Type B pancreatic cell (in vitro differentiated cells): ENCODE measurements at places on chromosomes 3 and 15. TPM values are rescaled to one million over a fixed set of nuclear protein-coding genes. Genes with fewer than 3 reads are reported as not detected.

Gene EPB42
- not detected in 2 replicates for total RNA-seq

Gene IP6K2
- 104 and 145 TPM in 2 replicates for total RNA-seq

Gene DLEC1
- 0.76 and 3.2 TPM in 2 replicates for total RNA-seq

Gene SCAP
- total RNA-seq: 77.5 and 106 TPM in 2 replicates

Gene CPN2
- total RNA-seq: not detected in 2 replicates

- peaks cover 28% of the 10 kb centered on the region for H3K4me1 ChIP-seq
- H3K27me3 ChIP-seq: no peaks in the 10 kb centered on the region
- H3K36me3 ChIP-seq: no peaks in the 10 kb centered on the region
These were observed 500.1 kb upstream of the CFAP20DC start for GRCh38 chr3:59549962-59550361.

DNA sequence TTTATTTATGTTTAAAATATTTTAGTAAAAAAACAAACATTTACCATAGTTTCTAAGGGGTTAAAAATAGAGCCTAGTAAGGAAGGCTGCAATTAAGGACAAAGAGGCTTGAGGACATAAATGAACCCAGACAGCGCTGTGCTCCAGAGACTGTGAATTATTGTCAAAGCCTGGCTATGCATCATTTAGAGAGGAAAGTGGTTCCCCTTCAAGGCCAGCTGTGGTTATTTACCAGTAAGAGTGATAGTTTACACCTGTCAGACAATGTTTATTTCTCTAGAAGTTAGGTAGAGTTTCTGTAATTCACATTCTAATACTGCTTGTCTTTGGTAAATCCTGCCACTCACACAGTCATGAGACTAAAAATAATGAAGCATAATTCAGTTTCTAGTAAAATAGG lies 32.4 kb upstream of the PIK3R4 start:
- peaks cover 35% of the 10 kb centered on the region for H3K27me3 ChIP-seq
- H3K27ac ChIP-seq: no peak overlapping the region

DNA sequence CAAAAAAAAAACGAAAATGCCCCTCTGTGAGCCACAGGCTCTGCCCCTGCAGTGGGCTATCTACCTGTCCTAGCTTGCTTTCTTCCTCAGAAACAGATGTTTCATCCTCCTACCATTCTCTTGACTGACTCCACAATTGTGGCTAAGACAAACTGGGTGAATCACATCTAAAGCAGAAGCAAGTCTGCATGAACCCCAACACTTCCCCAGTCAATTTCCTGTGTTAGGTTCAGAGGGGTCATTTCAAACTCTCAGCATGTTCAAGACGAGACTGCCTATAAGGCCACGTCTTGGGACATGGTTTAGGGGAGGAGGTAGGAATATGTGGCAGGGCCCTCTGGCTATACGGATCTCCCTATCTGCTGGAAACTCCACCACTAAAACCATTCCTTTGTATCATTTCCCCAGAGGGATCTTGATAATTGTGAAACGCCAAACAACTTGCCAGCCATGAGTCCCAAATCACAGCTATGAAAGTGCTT lies 28.6 kb upstream of the ANKDD1A start:
- peaks cover 17% of the 10 kb centered on the region for H3K4me1 ChIP-seq
- no peaks in the 10 kb centered on the region for H3K36me3 ChIP-seq
- no peaks in the 10 kb centered on the region for H3K27me3 ChIP-seq
- no peak for DNase-seq
- no peak overlapping the region for H3K4me3 ChIP-seq

DNA sequence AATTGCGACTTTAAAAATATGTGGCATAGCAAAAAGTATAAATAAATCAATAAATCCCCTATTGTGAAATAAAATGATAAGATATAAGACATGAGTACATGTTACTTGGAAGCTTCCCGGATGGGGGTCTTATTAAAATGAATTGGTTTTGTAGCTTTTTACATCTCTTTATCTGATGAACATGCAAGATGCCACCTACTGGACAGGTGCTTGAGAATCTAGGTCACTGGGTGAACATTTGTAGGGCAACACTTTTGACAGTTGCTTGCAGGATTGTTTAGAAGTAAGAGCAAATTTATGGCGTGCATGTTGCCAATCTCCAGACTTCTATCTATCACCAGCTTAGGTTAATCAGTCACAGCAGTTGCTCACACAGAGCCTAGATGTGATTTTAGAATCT lies 362.7 kb upstream of the SUCLG2 start:
- H3K27me3 ChIP-seq: peaks cover 12% of the 10 kb centered on the region
- no peak for DNase-seq
- H3K4me1 ChIP-seq: no peaks in the 10 kb centered on the region
- H3K27ac ChIP-seq: no peak overlapping the region
- H3K36me3 ChIP-seq: no peaks in the 10 kb centered on the region
- H3K4me3 ChIP-seq: no peak overlapping the region

DNA sequence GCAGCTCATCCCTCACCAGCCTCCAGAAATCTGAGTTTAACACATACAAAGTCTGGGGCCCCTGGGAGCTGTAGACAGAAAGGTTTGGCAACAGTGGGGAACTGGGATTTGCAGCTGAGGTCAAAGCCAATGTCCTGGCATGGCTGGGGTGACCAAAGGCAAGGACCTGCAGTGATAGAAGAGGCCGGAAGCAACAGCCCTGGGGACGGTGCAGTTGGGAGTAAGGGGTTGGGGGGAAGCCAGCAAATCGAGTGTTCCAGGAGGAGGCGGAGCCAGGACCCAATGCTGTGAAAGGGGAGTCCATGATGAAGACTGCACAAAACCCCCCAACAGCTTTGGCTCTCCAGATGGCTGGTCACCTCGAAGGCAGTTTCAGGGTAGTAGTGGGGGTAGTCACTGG lies 74.1 kb upstream of the SPATA12 start:
- H3K4me3 ChIP-seq: no peak overlapping the region
- H3K36me3 ChIP-seq: no peaks in the 10 kb centered on the region
- peaks cover 8% of the 10 kb centered on the region for H3K27me3 ChIP-seq

- H3K4me1 ChIP-seq: no peaks in the 10 kb centered on the region
- peak overlapping the region; percentile 36 for H3K27ac ChIP-seq
- peaks cover 63% of the 10 kb centered on the region for H3K27me3 ChIP-seq
- H3K4me3 ChIP-seq: peak overlapping the region; percentile 82
- DNase-seq: no peak
- H3K36me3 ChIP-seq: no peaks in the 10 kb centered on the region
These were observed 1.7 kb upstream of the PPARG start for GRCh38 chr3:12286927-12287726.

DNA sequence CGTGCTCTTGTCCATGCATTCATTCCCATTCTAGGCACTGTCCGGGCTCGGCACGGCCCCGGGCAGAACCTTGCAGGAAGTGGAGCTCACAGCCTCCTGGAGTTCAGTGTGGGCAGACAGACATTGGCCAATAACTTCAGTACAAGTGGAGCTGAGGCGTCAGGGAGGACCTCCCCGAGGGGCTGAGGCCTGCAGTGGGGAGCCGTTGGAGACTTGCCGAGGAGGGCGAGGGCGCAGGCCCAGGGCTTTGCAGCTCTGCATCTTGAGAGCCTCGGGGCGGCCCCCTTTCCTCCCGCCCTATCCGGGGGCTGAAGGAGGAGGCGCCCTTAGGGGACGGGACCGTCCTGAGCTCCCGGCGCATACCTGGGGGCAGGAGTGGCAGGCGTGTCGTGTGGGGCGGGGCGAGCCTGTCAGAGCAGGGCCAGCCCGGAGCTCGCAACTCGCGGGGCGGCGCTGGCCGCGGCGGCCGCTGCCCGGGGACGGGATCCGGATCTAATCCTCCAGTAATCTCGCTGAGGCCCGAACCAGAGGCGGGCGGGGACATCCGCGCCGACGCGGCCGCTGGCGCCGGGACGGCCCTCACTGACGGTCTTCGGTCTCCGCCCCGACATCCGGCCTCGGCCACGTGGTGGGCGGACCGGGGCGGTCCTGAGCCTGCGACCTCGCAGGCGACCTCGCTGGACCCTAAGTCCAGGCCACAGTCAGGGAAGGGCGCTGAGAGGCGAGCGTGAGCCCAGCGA lies at the start of gene ACY1:
Gene ACY1 (plus strand): TSS at position 698 of the 740 bp plus-strand sequence. CDS start 530 bp downstream, outside the sequence.
- H3K4me3 ChIP-seq: peak within 1 kb of the TSS; percentile 94
- peak; percentile 87 for DNase-seq
- H3K27ac ChIP-seq: peak within 1 kb of the TSS; percentile 98
- H3K27me3 ChIP-seq: no peaks in the 10 kb centered on the region
- H3K4me1 ChIP-seq: peaks cover 13% of the 10 kb centered on the region

DNA sequence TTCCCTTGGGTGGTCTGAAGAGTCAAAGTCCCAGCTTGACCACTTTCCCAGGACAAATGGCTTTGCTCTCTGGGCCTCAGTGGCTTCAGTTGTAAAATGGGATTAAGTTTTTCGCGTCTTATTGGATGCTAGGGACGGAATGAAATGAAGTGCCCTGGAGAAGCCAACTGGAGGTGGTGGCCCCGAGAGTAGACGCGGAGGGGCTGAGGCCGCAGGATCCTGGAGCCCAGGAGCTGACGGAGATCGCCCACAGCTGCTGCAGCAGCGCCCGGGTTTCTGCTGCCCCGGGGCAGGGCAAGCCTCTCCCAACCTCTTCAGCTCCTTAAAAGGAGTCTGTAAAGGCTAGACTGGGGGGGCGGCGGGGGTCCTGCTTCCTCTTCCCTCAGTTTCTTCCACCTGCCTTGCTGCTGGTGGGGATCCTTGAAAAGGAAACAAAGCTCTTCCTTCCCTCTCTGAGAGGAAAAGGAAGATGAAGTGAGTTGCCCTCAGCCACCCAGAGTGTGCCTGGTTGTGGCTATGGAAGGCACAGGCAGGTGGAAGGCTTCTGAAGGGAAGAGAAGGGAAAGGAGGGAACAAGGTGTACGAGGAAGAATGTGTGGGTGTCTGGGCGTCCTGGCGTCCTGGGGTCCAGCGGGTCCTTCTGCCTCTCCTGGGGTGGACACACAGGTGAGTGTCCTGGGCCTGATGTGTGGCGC lies 967 bp upstream of the BNC1 start:
- H3K36me3 ChIP-seq: peaks cover 3% of the 10 kb centered on the region
- H3K27ac ChIP-seq: peak overlapping the region; percentile 76
- H3K4me1 ChIP-seq: peaks cover 8% of the 10 kb centered on the region
- peak overlapping the region; percentile 83 for H3K4me3 ChIP-seq
- no peak for DNase-seq

GRCh38 chr15:74381481-74381880 lies 14.0 kb upstream of the CYP11A1 start:
- H3K4me3 ChIP-seq: no peak overlapping the region
- H3K4me1 ChIP-seq: peaks cover 15% of the 10 kb centered on the region
- H3K36me3 ChIP-seq: no peaks in the 10 kb centered on the region
- H3K27me3 ChIP-seq: no peaks in the 10 kb centered on the region

GRCh38 chr3:37229740-37230139 lies 55.4 kb upstream of the LRRFIP2 start:
- H3K36me3 ChIP-seq: no peaks in the 10 kb centered on the region
- H3K4me3 ChIP-seq: no peak overlapping the region
- H3K27me3 ChIP-seq: peaks cover 4% of the 10 kb centered on the region

- H3K36me3 ChIP-seq: peaks cover 7% of the 10 kb centered on the region
- no peaks in the 10 kb centered on the region for H3K27me3 ChIP-seq
- no peak for DNase-seq
- H3K4me3 ChIP-seq: no peak overlapping the region
These were observed 81.6 kb downstream of the ST6GAL1 start for GRCh38 chr3:187011915-187012314.

GRCh38 chr15:64197425-64197824 lies 34.6 kb upstream of the PPIB start:
- no peaks in the 10 kb centered on the region for H3K27me3 ChIP-seq
- no peak overlapping the region for H3K4me3 ChIP-seq
- H3K4me1 ChIP-seq: peaks cover 8% of the 10 kb centered on the region
- DNase-seq: no peak
- H3K27ac ChIP-seq: no peak overlapping the region

GRCh38 chr3:32449691-32450090 lies 53.0 kb downstream of the CMTM6 start:
- no peak for DNase-seq
- H3K4me1 ChIP-seq: peaks cover 22% of the 10 kb centered on the region
- no peak overlapping the region for H3K27ac ChIP-seq
- no peak overlapping the region for H3K4me3 ChIP-seq
- H3K27me3 ChIP-seq: no peaks in the 10 kb centered on the region

GRCh38 chr15:64747578-64747977 lies 27.8 kb downstream of the RBPMS2 start:
- no peak for DNase-seq
- H3K4me3 ChIP-seq: no peak overlapping the region
- H3K36me3 ChIP-seq: no peaks in the 10 kb centered on the region
- H3K27ac ChIP-seq: no peak overlapping the region

GRCh38 chr3:129031476-129032215 lies 28.9 kb upstream of the GP9 start:
- H3K36me3 ChIP-seq: no peaks in the 10 kb centered on the region
- peaks cover 1% of the 10 kb centered on the region for H3K4me1 ChIP-seq
- H3K27ac ChIP-seq: no peak overlapping the region
- H3K4me3 ChIP-seq: no peak overlapping the region
- no peak for DNase-seq
- no peaks in the 10 kb centered on the region for H3K27me3 ChIP-seq

DNA sequence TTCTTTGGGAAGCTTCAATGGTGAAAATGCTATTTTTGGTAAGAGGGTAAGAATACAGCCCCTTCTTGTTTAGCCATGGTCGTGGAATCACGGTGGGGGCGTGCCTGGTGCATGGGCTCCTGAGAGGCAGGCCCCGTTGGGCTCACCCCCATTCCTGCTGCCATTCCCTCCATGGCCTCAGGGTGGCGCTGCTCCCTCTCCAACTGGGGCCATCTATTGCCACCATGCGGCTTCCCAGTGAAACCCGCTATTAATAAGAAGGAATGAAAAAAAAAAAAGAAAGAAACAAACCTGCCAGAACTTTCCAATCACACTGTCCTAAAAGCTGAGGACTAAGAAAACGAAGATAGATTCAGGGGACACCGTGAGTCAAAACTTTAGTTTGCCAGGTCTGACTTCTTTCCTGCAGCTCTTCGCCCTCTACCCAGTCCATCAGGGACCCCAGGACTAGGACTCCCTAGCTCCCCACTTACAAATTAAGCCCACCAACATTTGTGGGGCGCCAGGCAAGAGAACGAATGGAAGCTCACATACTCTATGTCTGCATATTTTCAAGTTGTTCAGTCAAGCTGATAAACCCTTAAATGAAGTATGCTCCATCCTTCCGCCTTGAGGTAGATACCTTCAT lies 30.6 kb upstream of the ABHD2 start:
- H3K27me3 ChIP-seq: no peaks in the 10 kb centered on the region
- H3K4me3 ChIP-seq: no peak overlapping the region
- peaks cover 5% of the 10 kb centered on the region for H3K4me1 ChIP-seq
- H3K27ac ChIP-seq: no peak overlapping the region
- no peaks in the 10 kb centered on the region for H3K36me3 ChIP-seq

DNA sequence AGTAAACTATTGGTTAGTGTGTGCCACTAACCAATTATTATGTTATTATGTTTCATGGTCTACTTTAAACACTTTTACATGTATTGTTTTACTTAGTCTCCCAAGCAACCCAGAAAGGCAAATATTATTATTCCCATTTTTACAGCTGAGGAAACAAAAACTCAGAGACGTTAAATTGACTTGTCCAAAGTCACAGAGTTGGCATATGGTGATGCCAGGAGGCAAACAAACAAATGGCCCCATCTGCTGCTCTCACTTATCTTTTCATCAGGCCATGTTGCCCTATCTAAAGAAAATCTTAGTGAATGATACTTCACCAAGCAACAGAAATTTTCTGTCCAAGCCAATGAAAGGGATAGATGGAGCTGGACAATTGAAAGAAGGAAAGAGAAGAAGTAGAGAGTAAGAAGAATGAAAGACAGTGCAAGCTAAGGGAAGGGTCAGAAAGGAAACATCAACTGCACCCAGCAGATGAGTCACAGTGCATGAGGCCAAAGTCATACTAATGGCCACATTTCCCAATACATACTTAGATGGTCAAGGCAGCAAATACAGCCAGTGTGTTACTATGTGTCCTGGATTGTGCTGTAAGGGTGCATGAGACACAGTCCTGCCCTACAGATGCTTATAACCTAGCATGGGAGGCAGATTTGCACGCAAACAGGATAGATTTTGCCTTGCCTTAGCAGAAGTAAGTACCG lies 266.9 kb downstream of the KCNMB2 start:
- no peaks in the 10 kb centered on the region for H3K36me3 ChIP-seq
- H3K4me1 ChIP-seq: no peaks in the 10 kb centered on the region
- DNase-seq: no peak
- H3K27ac ChIP-seq: no peak overlapping the region
- H3K27me3 ChIP-seq: no peaks in the 10 kb centered on the region
